ENCODE measurements at places on chromosomes 7 and 10. TPM values are rescaled to one million over a fixed set of nuclear protein-coding genes. Genes with fewer than 3 reads are reported as not detected.

The INMT gene
- 219 TPM for total RNA-seq

The GNB2 gene
- 38.5 TPM for total RNA-seq

The ST7 gene
- 16.4 TPM for total RNA-seq

The ANXA8L1 gene
- not detected for total RNA-seq

The GNG11 gene
- total RNA-seq = 56.9 TPM

The AGK gene
- 28.7 TPM for total RNA-seq

The ERVW-1 gene
- total RNA-seq = not detected

The MMD2 gene
- not detected for total RNA-seq

The TMEM236 gene
- 0.09 TPM for total RNA-seq

The STEAP1B gene
- 38.6 TPM for total RNA-seq

The GIMAP6 gene
- total RNA-seq = 0.18 TPM

The ACBD5 gene
- 26.8 TPM for total RNA-seq

The EPHB6 gene
- total RNA-seq = 11.0 TPM

The NUTM2E gene
- total RNA-seq = not detected

The MYO3A gene
- total RNA-seq = not detected

The TAS2R3 gene
- total RNA-seq = 1.2 TPM

The CALN1 gene
- not detected for total RNA-seq

The GPR37 gene
- 7.0 TPM for total RNA-seq

The VPS26A gene
- 49.2 TPM for total RNA-seq

The MYH16 gene
- not detected for total RNA-seq

The PDE6C gene
- not detected for total RNA-seq

The SEMA3A gene
- total RNA-seq = 118 TPM

The NRG3 gene
- not detected for total RNA-seq

The HOXA6 gene
- not detected for total RNA-seq

The BLNK gene
- not detected for total RNA-seq

The FZD8 gene
- 8.8 TPM for total RNA-seq

The HOXA13 gene
- total RNA-seq = not detected

The TAS2R41 gene
- not detected for total RNA-seq

The LMBR1 gene
- 45.3 TPM for total RNA-seq
